ENCODE measurements at places on chromosomes 6 and 20.

GRCh38 chr6:12899046-12899833, 182.7 kb downstream of the PHACTR1 start:
- DNase-seq, result no peak

DNA sequence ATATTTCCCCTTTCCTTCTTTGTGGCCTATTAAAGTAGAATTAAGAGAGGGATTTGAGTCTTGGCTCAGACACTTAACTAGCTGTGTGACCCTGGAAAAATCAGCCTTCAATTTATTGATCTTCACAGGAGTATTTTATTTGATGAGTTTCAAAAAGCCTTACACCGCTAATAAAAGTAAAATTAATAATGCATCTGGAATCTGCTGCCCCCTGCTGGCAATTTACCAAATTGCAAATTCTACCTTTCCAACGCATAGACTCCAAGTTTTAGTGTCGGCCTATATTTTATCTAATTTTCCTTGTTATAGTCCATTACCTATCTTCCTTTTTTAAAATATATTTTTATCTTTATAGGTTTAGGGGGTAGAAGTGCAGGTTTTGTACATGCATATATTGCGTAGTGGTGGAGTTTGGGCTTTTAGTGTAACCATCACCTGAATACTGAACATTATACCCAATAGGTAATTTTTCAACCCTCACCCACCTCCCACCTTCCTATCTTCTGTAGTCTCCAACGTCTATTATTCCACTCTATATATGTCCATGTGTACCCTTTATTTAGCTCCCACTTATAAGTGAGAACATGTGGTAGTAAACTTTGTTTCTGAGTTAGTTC, 46.3 kb downstream of the GOPC start:
- DNase-seq, result no peak

DNA sequence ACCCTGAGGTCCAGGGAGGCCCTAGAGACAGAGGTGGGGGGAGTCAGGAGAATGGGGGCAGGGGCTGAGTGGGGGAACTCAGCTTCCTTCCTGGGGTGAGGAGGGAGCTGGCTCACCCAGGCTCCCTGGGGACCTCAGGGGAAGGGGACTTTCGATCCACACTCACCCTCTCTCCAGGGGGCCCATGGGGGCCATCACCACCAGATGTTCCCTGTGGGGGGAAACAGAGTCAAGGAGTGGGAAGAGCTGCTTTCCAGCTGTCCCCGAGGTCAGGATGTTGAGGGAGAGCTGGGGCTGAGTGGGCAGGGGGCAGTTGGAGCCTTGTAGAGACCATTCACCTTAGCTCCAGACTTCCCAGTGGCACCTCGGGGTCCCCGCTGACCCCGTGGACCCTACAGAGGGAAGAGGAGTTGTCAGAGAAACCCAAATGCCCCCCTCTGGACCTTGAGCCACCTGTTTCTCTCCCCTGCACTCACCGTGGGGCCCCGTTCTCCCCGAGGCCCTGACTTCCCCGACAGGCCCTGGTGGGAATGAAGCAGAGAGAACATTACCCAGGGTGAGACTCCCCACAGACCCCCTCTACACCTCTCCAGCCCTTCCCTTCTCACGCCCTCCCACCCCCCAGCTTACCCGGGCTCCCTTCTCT, 18.6 kb downstream of the COL11A2 start:
- no peak for DNase-seq

DNA sequence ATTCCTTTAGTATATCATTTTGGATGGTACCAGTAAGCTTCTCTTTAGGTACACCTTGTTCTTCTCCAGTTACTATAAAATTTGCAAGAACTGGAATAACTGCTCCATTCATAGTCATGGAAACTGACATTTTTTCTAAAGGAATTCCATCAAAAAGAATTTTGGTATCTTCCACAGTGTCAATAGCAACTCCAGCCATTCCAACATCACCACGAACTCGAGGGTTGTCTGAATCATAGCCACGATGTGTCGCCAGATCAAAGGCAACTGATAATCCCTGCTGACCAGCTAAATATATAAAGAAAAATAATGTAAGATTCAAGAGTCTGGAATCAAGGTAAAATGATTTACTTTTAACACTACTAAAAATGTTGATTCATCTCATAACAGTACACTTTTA, 5.3 kb downstream of the MMUT start:
- DNase-seq, result no peak

All from stimulated activated CD4-positive, alpha-beta T cell treated with anti-CD3 and anti-CD28 coated beads, Interleukin-1b, Interleukin-23, amount 100 ng/mL, for 1 hour (primary cell).